Foreskin fibroblast (primary cell): ENCODE measurements at places on chromosomes 2 and 18.

- DNase-seq, result no peak
Measured at GRCh38 chr2:121359170-121359569, 74.2 kb upstream of the TFCP2L1 start.

- DNase-seq, result no peak
Measured at GRCh38 chr18:37303009-37303408, 262.6 kb downstream of the CELF4 start.

DNA sequence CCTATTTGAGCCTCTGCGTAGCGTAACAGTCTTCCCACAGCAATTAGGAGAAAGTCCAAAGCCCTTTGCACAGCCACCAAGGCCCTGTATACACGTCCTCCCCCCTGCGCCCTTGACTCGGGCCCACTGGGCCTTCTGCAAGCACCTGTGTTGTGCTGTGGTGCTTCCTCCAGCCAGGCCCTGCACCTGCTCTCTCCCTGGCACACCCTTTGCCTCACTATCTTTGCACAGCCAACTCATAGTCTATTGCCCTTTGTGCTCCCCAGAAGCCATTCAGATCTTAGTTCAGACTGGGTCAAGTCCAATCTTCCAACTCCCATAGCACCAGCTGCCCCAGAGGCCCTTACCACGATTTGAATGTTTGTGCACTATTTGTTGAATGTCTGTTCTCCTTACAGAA, 271.6 kb upstream of the MGAT5 start:
- DNase-seq, result no peak

- no peak for DNase-seq
Measured at GRCh38 chr18:22335731-22336198, 82.0 kb downstream of the CTAGE1 start.

DNA sequence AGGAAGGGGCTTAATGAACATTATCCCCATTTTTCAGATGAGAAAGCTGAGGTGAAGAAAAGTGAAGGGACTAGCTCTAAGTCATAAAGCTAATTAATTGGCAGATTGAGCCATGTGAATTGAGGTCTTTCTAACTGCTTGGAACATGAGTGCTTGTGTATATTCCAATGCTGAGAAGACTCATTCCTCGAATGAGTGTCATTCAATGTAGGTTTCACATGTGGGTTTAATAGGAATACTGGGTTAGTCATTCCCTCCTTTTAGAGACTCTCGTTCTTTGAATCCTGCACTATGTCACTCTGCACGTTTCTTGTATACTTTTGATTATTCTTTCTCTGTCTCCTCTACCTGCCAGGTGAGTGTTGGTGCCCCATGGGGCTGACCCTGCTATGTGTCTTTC, 218.2 kb downstream of the HRH4 start:
- DNase-seq, result peak; percentile 12

- peak; percentile 12 for DNase-seq
Measured at GRCh38 chr2:41720331-41721251, 327.2 kb upstream of the PKDCC start.

- peak; percentile 87 for DNase-seq
Measured at GRCh38 chr2:33321236-33321771, 155.1 kb upstream of the RASGRP3 start.

DNA sequence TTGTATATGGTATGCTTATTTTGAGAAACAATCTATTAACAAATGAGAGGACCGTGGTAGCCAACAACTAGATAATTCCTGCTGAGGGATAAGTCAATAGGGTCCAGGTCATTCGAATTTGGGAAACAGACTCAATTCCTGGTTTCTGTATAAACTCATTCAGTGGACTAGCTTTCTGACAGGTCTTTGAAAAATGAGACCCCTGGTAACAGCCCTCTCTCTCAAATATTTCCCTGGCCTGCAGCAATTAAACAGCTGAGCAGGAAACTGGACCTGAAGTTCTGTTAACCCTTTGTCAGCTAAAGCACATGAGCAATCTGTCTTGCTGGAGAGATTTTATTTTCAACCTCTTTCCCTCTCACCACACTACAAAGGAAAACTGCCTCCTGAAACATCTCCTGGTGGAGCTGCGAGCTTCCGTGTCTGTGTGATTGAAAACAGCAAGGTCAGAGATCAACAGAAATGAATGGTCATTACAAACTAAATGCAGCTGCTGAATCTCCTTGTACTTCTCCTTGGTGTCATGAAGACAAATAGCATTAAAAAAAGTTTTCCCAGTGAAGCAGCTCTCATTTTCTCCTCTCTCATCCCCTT, 70.3 kb upstream of the CCDC85A start:
- DNase-seq, result no peak

DNA sequence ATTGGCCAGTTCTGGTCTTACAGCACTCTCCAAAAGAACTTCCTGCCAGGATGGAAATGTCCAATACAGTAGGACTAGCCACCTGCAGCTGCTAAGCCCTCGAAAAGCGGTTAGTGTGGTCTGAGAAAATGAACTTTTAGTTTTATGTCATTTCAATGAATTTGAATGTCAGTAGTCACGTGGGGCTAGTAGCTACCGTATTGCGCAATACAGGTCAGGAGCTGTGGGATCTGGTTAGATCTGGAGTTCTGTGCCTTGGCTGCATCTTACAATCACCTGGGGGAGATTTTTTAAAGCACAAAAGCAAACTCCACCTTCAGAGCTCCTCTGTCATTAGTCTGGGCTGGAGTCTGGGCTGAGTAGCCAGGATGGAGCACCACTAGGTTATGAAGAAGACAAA, 35.9 kb downstream of the C1QL2 start:
- DNase-seq, result no peak

DNA sequence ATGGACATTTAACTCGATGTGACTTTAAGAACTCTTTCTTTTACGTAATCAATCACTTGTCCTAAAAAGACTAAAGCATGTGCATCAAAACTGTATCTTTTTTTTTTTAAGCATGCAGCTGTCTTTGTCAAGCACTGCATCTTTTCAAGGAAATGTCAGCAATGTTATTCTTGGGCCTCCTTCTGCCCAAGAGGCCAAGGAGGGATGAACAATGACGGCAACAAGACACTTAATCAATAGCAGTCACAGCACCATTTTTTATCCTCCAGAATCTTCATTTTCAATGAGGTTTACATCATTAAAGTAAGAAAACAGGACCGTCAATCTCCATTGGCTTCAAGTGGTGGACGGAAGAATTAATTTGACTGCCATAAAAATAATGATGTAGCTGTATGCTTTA, 253.8 kb downstream of the AFF3 start:
- no peak for DNase-seq

DNA sequence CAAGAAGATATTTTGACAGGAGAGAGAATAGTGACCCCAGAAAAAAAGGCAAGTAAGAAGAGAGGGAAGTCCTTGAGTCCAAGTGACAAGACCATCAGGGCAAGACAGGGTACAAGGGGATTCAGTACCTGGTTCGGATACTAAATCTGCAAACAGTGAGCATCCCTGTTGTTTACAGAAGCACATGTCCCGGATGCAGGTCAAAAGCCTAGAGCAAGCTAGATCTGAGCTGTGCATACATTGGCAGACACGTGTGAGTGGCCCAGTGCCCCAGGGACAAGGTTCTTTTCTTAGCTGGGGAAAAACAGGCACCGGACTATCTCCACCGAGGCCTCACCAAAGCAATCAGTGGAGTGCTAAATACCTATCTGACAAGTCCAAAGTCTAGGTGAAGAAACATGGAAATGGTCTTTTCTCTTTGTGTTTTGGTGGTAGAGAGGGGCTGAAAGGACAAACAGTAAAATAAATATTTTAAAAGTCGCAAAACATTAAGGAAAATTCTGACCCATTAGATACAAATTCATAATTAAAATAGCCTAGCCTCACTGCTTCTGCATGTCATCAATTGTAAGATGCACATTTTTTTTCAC, 165.2 kb downstream of the SUCLG1 start:
- no peak for DNase-seq

- no peak for DNase-seq
Measured at GRCh38 chr2:168571061-168571460, 115.0 kb downstream of the CERS6 start.

DNA sequence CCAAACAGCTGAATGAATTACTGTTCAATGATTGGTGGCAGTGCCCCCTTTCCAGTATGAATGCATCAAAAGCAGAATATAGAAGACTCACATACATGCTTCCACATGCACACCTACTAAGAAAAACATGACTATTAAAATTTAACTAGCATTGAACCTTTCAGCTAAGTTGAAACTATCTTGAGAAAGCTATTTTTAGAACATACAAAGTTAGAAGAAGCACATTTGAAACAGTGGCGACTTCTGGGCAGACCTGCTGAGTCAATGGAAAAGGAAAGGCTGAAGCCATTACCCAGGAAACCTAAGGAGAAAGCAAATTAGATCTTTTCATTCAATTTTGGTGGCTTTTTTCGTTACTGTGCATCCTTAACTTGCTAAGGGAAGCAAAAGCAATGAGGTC, 55.9 kb downstream of the PLA2R1 start:
- no peak for DNase-seq

DNA sequence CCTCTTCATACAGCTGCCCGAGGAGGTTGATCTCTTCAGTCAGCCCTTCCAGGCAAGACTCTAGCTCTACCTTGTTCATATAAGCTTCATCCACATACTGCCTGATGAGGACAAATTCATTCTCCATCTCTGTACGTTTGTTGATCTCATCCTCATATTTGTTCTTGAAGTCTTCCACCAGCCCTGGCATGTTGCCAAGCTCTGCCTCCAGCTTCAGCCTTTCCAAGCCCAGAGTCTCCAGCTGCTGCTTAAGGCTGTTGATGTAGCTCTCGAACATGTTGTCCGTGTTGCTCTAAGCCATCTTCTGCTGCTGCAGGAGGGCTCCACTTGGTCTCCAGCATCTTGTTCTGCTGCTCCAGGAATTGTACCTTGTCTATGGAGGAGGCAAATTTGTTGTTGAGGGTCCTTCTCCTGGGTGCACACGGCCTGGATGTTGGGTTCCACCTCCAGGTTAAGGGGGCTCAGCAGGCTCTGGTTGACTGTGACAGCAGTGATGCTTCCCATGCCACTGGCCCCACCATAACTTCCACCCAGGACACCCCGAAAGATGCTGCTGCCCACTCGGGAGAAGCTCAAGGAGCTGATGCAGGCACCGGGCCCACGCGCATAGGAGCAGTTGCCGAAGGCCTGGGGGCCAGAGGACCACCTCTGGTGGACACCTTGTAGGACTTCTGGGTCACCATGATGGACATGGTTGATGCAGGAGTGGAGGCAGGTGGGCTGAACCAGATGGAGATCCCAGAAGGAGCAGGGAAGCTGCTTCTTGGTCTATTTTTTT, 30.3 kb downstream of the ICA1L start:
- no peak for DNase-seq

DNA sequence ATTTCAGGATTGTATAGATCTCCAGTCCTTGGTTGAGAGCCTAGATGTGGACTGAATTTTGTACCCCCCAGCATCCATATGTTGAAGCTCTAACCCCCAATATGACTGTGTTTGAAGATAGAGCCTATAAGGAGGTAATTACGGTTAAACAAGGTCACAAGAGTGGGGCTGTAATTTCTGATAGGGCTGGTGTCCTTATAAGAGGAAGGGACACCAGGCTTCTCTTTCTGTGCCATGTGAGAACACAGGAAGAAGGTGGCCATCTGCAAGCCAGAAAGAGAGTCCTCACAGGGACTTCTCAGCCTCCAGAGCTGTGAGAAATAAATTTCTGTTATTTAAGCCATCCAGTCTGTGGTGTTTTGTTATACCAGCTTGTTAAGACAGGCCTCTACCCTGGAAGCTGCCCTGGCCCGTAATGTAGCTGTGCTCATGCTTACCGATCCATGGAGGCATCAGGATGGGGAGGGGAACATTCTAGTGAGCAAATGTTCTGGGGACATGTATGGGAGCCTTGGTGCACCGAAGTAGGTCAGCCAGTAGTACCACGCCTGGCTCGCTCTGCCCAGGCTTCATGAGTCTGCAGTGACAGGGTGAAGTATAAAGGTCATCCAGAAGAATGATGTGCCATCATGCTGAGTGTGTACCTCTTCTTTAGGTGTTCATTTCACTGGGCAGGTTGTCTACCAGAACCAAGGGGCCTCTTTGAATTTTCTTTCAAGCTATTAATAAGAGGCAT, 16.1 kb downstream of the RASGRP3 start:
- DNase-seq, result no peak

- DNase-seq, result peak; percentile 16
Measured at GRCh38 chr2:220106065-220106464, 478.6 kb downstream of the SLC4A3 start.

GRCh38 chr2:3246928-3247714, 130.5 kb downstream of the EIPR1 start:
- no peak for DNase-seq

GRCh38 chr2:121196132-121196848, 88.7 kb downstream of the TFCP2L1 start:
- DNase-seq, result no peak

GRCh38 chr2:37085731-37086147, 1.4 kb downstream of the GPATCH11 start:
- DNase-seq, result peak; percentile 71

GRCh38 chr18:11741505-11742145, 52.6 kb downstream of the GNAL start:
- DNase-seq, result no peak

DNA sequence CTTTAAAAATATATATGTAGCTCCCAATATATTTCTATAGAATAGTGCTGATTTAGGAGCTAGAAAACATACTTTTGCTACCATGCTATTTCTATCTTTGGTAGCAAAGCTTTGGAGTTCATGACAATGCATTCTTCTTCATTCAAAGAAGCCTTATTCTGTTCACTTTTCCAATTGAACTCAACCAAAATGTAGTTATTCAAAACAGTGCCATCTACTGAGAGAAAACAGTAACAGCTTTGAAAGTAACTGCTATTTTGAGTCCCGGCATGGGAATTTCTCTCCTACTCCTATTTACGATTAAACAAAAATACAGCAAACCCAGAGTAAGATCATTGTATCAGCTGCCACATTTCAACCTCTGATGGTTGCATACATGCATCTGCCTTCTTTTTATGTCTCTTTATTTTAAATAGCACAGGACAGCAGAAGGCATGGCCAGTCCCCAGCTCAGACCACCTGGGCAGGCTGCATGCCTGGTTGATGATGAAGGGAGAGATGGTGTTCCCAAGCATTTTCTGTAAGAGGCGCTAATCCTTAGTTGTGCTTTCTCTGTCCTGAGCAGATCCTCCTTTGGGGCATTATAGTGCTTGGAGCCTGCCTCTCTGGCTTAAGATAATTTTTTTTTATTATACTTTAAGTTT, 69.7 kb upstream of the SULT1C3 start:
- peak; percentile 14 for DNase-seq

- peak; percentile 9 for DNase-seq
Measured at GRCh38 chr2:17388798-17389197, 129.4 kb downstream of the RAD51AP2 start.

- DNase-seq, result no peak
Measured at GRCh38 chr2:232680006-232680405, 17.1 kb upstream of the GIGYF2 start.

DNA sequence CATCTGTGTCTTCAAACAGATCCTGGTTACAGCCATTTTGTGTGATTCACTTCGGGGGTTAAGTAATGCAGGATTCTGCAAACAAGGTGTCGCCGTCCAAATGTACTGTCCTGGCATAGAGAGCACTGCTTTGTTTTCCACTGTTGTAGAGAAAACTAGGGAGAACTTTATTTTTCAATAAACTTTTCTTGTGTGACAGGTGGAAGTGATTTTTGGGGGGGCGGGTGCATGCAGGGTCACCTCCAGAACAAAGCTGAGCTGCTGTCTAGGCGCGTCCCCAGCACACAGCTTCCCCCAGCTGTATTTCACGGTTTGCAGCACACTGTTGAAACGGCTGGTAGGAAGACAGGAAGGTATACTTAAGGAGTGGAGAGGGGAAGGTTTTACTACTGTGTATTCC, 200.6 kb downstream of the MGAT5 start:
- DNase-seq, result no peak
